NCI-H1436 (cell line): ENCODE measurements at places on chromosomes 1 and 21.

GRCh38 chr1:214520544-214521165 is 30.7 kb downstream of the PTPN14 start:
- no peak for DNase-seq

GRCh38 chr1:201456499-201457309 is 12.3 kb downstream of the PHLDA3 start:
- no peak for DNase-seq

DNA sequence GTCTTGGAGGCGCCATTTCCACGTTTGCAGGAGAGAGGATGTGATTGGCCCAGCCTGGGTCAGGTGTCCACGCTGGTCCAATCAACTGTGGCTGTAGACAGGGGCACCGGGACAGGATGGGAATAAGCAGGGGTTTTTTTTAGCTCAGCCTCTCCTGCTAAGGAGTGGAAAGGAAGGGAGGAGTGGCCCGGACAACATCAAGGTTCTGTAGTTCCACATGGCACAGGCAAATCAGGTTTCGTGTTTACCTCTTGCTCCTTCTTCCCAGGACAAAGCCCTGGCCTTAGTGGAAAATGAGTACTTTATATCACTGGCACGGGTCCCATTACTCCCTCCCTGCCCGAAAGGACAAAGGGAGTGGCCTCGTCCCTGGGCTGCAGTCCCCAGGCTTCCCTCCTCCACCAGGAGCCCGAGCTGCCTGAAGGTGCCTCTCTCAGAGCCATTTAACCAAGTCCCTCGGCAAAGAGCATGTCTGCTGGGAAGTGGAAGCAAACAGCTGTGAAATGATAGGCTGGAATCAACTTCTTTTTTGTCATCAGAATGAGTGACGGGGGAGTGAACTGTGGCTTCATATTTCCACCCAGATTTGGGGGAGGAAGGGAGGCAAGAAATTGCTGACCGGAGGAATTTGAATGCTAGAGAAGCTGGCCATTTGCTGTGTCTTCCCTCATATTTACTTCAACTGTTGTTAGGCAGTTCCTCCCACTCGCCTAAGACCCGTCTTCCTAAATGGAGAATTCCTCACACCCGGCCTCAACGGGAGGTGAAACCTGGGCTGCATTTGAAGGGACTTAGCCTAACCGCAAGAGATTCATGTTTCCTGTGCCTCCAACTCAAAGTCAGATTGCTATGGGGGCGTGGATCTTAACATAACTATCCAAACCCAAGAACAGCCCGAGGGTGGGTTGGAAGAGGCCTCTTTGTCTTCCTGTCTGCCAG is 84.9 kb upstream of the SLC44A3 start:
- no peak for DNase-seq

GRCh38 chr1:189708674-189709073 is 769.0 kb downstream of the BRINP3 start:
- DNase-seq, result no peak

DNA sequence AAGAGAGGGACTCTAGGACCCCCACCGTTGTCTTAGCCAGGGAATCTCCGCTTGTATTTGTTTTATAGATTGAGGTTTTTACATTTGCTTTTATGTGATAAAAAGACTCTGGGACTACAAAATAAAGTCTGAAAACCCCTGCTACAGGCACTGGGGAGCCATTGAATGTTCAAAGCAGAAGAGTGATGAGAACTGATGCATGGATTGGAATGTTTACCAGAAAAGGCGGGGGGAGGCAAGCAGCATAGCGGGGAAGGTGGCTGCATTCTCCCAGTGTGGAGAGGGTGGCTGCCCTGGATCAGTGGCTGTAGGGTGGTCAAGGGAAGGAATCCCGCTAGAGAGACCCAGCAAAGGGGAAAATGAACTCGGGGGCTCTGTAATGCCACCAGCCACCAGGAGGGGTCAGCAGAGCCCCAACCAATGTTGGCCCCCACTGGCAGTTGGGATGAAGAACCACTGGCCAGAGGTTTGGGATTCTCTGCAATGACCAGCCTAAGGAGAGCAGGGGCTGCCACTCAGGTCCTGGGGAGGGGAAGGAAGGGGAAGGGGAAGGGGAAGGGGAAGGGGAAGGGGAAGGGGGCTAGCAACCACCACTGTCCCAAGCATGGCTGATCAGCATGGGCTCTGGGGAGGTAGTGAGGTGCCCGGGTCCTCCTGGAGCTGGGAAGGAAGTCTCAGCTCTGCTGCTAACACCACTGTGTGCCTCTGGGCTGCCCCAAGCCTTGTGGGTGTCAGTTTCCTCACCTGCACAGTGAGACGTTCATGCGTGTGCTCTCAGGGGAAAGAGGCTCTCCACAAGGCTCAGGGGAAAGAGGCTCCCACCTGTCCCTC is 19.2 kb upstream of the PEF1 start:
- DNase-seq, result peak; percentile 35

DNA sequence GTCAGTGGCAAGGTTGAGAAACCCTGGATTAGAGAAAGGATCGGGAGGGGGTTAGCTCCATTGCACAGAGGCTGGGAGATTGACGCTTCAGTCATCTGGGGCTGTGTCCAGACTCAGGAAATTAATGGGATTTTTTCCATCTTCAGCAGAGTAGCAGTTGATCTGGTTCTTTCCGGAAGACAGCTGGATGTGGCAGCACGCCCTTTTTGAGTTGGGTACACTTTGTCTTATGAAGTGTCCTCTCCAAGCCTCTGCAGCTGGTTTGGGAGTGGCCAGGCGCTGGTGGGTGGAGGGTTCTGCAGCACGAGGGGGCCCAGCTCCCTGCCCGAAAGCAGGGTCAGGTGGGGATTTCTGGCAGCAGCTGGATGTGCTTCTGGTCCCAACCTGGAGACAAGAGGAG is 95.1 kb downstream of the TAS1R2 start:
- DNase-seq, result no peak

- no peak for DNase-seq
These were observed 173.0 kb downstream of the GABPA start for GRCh38 chr21:25907573-25908275.
